T-cell (primary cell): ENCODE measurements at places on chromosomes 3 and 15.

DNA sequence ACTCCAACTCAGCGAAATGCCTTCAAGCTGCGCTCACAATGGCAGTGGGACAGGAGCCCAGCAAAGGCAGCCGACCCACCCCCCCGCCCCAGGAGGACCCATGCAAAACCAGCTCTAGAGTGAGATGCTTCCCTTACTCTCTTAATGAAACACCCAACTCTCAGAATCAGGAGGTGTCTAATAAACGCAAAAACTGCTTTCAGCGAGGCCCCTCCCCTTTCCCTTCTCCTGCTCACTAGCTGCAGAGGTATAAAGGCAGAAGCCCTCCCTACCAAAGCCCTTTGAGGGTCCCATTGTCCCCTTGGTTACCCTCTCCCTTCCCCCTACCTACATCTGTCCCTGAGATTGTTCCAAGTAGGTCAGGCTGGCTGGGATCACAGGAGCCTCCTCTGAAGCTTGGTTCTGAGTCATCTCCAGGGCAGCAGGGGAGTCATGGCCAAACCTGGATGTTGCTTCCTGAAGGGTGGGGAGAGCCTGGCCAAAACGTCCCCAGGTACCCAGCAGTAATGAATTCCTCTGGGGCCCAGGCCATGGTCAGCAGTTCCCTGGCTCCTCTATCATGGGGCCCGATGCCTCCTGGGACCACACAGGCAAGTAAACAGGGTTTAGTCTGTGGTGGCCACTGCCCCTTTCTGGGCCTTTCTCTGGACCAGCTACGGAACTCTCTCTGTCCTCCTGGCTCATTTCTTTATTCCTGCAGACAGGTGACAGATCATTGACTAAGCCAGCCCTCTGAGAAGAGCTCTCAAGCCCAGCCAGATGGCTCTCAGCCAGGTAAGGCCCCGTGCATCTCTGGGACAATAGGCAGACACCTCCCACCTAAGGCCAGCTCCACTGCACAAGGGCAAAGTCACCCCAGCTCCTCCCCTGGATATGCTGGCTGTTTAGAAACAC, 8.6 kb downstream of the KLHL25 start:
- no peak for DNase-seq

GRCh38 chr3:65342084-65342683, 654.4 kb upstream of the ADAMTS9 start:
- no peak for DNase-seq

DNA sequence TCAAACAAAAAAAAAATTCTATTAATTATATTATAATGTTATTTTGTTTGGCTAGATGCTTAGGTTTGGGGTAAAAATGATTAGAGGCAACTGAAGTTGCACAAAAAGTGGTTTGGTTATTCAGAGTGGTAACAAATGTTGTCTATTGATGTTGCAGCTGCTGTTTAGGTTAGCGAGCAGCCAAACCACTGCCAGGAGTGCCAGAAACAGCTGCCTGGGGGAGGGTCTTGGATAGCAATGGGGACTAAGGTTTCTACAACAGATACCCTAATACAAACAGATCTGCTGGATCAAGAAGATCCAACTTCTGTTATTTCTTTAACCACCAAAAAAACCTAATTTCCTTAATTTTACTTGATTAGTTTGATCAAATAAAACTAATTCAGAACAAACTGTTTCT, 26.6 kb downstream of the BTLA start:
- DNase-seq: no peak

GRCh38 chr15:31116423-31117030, 15.0 kb upstream of the TRPM1 start:
- DNase-seq: no peak

DNA sequence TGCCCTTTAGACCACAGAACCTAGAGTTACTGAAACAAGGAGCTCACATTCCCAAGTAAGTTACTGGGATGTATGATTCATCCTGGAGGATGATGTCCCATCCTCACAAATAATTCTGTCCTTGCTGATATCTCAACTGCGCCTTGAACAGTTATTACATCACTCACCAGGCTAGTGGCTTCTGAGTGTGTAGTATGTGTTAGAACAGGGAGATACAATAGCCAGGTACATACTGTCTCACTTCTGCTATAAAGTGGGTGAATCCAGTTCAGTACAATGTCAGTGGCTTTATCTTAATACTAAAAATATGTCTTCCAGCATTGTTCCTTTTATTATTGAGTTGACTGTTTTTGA, 483.2 kb upstream of the FRG2C start:
- no peak for DNase-seq

GRCh38 chr3:183921096-183921495, 36.4 kb upstream of the PARL start:
- no peak for DNase-seq

- DNase-seq: no peak
Measured at GRCh38 chr3:38154625-38155255, 10.6 kb upstream of the OXSR1 start.

DNA sequence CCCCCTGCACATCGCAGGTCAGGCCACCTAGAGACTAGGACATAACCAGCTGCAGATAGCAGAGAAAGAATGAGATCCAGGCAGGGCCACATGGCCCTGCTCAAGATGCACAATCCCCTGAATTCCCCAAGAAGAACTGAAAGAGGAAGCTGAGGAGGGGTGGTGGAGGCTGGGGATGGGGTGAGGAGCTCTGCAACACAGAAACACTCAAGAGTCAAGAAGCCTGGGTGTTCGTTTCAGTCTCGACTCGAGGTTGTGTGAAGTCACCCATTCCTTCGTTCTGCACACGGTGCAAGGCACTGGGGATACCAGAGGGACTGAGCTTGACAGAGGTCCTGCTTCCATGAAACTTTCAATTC, 62.0 kb downstream of the TLE3 start:
- DNase-seq: no peak

DNA sequence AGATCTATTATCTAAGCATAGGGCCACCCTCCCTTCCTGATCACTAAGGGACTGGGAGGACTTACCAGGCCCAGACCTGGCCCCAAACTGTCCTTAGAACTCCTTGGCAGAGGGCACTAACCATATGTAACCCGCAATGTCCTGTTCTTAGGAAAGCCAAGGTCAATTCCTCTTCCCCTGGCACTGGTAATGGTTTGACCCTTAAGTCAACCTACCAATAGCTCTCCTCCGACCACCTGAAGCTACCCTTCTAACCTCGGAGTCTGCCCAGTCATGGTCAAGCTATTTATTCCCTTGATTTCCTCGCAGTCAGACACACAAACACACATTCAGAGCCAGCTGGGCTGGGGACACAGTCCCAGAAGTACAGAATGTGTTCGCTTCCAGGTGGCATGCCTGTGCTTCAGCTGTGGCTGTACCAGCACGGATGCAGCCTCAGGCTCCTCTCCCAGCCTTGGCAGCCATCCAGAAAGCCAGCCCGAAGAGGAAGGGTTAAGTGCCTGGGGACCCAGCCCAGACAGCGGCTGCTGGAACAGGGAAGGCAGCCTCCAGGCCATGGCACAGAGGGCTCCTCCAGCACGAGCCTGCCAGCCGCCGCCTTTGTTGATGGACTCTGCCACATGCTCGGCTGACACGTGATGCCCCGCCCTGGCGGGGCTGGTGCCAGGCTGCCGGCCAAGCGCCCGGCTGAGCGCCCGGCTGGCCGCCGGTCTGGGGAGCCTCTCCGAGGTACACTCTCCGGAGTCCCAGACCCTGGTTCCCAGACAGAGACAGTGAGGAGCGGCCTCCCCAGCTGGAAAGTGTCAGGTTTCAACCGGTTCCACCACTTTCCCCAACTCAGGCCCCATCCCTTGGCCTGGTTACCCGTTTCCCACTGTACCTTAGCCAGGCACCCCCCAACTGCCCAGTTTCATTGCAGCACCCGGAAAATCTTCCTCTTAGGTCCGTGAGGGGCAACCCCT, 5.5 kb downstream of the BMF start:
- no peak for DNase-seq

- DNase-seq: no peak
Measured at GRCh38 chr15:57345584-57345983, 30.7 kb upstream of the CGNL1 start.

- no peak for DNase-seq
Measured at GRCh38 chr3:72231439-72232196, 446.7 kb upstream of the PROK2 start.

DNA sequence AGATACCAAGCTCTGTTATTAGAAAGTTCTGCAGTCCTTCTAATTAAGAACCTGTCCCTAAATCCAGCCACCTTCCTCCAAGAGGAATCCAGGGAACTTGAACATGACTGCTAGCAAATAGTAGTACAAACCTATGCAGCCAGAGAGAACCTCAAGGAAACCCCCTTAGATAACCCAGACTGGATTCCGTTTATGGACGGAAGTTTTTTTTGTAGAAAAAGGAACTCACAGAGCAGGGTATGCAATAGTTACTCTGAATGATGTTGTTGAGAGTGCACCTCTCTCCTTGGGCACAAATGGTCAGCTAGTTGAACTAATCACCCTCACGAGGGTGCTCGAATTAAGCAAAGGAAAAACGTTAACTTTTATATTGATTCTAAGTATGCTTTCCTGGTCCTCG, 40.8 kb downstream of the TM4SF18 start:
- no peak for DNase-seq

DNA sequence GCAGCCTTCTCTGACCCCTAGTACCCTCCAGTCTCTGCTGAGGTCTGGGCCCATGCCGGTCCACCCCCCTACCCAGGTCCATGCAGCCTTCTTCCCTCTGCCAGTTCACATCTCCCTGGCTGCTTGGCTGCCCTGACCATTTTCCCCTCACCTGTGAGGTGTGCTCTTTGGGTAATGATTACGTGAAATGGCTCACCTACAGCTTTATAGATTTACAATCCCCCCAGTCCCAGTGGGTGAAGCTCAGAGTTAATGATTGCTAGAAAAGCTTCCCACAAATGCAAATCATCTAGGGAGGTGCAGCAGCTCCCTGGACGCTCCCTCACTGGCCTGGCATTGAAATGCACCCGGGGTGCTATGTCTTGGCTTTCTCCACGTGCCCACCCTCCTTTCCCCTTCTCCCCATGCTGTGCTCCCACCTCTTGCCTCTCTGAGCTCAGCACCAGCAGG, 18.7 kb downstream of the PAQR5 start:
- no peak for DNase-seq

DNA sequence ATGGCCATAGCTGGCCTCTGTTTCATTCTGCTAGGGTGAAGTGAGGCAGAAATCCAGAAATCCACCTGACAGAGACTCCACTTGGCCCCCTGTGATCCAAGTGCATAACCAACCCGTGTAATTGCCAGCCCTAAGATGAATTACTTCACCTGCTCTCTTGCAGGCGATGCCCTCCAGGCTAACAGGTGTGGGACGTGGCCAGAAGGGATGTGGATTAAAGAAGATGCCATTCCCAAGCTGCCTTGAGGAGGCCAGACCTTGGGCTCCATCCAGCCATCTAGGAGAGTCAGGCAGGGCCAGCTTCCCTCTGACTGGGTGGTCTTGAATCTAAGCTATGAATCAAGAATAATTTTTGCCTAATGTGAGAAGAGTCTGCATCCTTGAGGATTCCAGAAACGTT, 154.5 kb upstream of the BNIP2 start:
- no peak for DNase-seq

DNA sequence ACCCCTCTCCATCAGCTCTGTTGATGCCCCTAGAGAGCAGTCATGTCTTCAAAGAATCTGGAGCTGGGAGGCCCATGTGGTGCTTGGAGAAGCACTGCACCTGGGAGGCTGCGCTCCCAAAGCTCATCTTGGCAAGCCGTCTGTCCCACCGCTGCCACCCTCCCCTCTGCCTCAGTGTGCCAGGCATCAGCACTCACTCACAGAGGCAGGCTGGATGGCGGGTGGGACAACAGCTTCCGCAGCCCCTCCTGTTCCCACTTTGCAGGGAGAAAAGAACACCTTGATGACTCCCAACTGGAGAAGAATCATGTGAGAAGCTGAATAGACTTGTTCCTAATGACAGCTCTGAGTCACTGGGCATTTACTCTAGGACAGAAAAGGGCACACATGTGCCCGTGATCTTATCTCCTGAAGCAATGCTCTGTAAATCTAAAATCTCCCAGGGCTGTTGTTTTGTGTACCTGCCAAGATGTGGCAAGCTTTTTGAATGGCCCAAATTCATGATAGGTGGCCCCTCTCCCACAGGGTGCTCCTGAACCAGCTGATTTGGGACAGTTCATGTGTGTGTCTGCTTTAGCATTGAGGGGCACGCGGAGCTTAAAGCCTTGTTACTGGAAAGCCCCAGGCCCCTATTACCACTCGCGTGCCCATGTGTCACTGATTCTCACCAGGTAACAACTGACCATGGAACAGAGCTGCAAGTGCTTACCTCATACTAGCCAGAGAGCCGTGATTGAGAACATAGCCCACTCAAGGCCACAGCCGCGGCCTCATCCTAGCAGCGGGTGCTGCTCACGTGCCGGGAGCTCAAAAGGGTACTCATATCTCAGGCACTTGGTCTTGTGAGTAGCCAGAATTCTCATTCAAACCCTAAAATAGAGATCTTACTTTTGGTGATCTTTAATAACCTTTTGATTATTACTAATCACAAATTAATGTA, 104.4 kb downstream of the DNAJB8 start:
- no peak for DNase-seq

DNA sequence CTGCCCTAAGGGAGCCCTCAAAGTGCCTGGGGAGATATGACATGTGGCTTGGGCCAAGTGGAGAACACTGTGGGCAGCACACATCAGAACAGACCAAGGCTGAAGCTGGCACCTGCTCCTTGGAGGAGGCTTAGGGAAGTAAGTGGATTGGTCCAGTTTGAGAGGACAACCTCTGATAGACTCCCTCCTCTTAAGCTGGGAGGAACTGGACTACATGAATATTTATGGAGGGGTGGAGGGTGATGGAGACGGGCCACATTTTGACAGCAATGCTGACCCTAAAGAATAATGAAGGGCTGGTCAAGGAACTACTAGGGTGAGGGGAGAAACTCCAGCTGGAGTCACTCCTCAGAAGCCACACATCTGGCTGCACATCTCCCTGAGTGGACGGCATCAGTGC, 6.5 kb upstream of the CD276 start:
- DNase-seq: no peak

DNA sequence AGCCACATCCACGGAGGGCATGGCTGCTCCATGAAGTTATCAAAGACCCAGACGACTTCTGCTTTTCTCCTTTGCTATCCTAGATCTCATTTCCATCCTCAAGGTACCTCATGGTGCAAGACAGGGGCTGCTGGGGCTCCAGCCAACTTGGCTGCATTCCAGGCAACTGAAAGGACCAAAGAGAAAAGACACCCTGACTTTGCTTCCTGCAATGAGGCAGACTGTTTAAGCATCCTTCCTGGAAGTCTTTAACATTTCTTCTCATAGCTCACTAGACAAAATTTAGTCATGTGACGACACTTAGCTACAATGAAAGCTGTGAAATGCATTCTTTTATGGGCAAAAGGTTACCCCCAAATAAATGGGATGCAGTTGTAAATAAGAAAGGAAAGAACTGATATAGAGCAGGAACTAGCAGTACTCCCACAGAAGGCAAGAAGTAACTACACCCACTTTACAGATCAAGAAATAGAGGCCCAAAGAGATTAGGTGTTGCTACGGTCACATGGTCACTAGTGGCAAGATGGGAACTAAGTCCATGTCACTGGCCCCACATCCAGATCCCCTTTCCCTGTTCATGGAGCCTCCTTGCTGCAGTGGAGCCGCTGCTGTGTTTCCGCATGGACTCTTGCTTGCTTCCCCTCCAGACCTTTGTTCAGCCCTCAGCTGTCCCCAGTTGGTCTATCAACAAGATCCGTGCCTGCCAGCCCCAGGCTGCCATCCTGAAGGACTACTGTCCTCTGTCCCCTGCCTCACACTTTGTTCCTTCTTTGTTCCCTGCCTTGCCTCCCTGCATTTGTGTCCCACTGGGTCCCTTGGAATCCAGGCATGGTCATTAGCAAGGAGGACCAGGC, 107.0 kb downstream of the XXYLT1 start:
- no peak for DNase-seq
